ENCODE measurements at places on chromosomes 11 and 22.

GRCh38 chr11:1938343-1939005 lies 8.7 kb upstream of the MRPL23 start:
- DNase-seq: no peak

DNA sequence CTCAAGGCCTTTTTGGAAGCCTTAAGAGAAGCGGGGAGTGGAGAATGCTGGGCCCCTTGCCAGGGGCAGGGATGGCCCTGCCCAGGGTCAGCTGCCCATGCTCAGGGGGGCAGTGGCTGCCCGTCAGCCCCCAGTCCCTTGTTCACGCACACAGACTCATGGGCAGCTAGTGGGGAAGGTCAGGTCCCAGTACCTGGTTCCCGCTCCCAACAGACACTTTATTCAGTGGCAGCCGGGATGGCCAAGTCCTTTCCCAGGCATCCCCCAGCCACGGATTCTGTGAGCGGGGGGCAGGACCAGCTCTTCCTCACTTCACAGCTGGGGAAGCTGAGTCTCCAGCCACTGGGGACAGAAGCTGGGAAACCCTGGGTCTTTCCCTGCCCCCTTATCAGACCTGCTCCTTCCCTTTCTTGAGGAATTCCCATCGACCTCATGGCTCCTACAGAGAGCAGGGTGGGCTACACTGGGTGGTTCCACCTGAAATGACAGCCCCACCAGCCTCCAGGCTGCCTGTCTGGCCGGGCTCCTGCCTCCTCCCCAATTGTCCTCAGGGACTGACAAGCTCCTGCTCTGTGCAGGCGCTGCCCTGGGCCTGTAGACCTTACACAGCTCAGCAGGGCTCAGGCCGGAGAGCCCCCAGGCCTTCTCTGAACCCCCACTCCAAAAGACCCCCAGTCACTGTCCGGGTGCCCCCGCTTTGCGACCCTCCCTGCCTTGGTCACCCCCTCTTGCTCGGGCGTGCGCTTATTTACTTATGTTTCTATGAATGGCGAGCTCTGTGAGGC lies 61.0 kb upstream of the FGF3 start:
- DNase-seq: peak; percentile 72

DNA sequence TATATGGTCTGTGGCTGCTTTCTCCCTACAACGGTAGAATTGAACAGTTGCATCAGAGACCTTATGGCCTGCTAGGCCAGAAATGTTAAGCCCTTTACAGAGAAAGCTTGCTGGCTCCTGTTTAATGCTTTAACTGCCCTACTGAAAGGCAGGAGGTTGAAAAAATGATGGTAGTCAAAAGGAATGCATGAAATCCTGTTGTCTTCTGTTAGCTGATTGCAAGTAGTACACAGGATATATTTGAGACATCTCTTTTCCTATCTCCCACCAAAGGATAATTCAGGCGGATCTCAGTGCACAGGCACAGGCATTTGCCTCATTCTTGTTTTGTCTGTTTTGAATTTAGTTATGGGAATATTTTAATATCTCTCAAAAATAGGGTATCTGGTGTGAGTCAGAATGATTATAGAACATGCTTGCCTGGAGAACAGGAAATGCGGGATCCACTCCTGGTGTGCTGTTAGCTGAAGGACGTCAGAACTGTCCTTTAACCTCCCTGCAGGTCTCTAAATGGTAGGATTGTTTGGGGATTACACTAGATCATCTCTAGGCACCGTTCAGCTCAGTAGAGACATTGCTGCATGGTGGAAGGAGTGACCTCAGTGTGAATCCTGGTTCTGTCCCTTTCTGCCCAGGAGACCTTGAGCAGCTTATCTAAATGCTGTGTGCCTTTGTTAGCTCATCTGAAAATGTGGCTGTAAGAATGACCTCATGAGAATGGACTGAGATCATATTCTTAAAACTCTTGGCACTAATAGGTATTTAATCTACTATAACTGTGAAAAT lies 49.5 kb downstream of the PACS1 start:
- DNase-seq: no peak

GRCh38 chr11:125063429-125064043 lies 431 bp downstream of the SLC37A2 start:
- no peak for DNase-seq

Data from aorta (tissue), 5 donors.